Dermis blood vessel endothelial cell (primary cell): ENCODE measurements at places on chromosomes 11 and 22.

GRCh38 chr11:3655547-3655946 is 10.6 kb downstream of the ART1 start:
- no peak for DNase-seq

- no peak for DNase-seq
These were observed 24.1 kb upstream of the POU2AF1 start for GRCh38 chr11:111403051-111403726.

GRCh38 chr11:1982873-1983600 is 14.6 kb downstream of the H19 start:
- DNase-seq = no peak

DNA sequence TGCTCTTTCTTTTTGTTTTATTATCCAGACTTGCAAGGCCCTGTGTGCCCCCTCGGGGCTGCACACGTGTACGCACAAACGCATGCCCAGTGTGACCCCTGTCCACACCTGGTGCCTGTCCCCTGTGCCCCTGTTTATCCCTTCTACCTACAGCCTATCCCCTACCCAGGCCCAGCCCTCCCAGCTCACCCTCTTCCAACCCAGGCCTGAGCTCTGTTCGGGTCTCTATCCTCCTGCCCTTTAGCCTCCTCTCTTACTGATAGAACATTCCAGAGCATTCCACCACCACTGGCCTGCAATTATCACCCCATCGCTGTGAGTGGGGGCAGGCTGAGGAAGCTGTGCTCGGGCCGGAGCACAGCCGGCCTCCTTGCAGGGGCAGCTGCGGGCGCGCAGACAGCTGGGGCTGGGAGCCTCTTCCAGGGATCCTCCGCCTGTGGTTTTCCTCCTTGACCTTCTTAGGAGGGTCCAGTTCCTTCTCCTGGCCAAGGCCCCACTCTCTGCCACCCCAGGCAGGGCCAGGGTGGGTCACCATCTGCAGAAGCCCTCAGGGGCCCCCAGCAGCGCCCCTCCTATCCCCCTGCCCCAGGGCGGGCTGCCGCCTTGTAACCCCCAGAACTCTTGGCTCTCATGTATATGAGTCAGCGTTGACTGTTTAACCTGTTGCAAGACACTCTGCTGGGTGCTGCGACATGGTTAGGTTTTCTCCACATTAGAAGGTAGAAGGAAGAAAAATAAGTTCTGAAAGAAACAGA is 41.8 kb upstream of the KCNQ1OT1 start:
- DNase-seq = no peak

- no peak for DNase-seq
These were observed at the start of gene IFITM10 for GRCh38 chr11:1750481-1750839. Gene IFITM10 (minus strand): TSS chr11:1750595. CDS start chr11:1750442, 153 bp downstream.

DNA sequence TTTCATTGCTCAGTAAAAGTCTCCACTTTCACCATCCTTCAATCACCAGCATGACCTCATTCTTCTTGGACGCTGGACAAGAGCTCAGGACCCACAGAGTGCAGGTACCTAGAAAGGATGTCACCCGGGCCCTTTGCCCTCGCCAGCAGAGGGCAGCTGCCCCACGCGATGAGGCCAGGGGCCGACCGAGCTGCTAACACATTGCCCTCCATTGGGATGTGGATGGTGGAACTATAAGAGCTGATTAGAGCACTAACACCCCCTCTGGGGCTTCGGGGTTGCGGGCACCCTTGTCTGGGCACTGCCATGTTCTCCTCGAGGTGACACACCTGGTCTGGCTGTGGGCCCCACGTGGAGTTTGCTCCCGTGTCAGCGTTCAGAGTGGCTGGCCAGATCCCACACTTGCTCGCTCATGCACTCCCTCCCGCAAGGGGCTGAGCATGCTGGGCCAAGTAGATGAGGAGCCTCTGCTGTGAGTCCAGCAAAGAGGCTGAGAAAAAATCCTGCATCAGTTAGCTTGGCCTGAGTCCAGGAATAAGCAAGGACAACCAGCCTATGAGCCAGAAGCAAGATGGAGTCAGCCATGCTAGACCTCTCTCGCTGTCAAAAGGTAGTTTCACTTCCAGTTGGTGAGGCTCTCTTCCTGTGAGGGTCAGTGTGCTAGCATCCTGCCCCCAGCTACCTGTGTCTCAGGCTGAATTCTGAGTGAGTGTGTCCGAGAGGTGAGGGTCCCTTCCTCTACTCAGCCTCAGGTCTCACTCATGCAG is 9.8 kb downstream of the KRTAP5-6 start:
- DNase-seq = no peak

DNA sequence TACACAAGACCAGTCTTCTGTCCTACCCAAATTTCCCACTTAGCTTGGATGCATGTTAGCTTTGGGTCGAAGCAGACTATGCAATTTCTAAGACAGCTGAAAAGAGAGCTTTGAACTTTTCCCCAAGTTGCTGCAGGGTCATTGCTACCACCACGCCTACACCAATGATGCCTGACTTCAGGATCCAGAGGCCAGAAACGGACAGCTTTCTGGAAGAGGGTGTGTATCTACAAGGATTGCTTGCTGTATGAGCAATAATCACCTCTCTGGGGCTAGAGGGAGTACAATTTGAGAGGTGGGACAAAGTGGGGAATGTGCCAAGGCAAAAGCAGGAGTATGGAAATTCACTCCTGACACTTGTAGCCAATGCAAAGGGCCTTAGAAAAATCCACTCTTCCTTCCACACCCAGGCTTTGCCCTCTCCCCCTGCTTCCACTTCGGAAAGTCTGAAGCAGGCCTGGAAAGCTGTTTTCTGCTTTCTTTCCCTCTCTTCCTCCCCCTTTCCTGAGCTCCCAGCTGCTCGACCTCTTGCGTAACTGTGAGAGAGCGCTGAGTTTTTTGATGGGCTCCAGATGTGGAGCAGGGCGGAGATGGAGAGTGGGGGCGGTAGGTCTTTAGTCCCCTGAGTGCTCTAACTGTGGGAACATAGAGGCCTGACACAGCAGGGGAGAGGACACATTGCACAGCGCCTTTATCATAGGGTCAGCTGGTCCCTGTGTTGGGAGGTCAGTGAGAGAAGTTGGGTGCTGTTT is 2.1 kb upstream of the PHLDB1 start:
- DNase-seq = no peak

DNA sequence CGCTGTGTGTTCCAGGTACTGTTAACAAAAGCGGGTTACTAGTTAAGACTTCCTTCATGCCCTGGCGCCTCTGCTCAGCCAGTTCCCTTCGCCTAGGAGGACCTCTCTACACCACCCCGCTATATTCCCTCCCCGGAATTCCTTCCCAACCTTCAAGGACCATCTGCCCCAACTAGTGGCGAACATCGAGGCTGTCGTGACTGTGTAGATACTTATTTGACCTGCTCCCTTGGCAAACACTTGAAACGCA is 450 bp upstream of the BCL2L13 start:
- no peak for DNase-seq

- DNase-seq = no peak
These were observed 61.7 kb downstream of the LARGE2 start for GRCh38 chr11:45984192-45984591.

GRCh38 chr11:80155412-80156017 is 714.7 kb upstream of the TENM4 start:
- peak; percentile 1 for DNase-seq

DNA sequence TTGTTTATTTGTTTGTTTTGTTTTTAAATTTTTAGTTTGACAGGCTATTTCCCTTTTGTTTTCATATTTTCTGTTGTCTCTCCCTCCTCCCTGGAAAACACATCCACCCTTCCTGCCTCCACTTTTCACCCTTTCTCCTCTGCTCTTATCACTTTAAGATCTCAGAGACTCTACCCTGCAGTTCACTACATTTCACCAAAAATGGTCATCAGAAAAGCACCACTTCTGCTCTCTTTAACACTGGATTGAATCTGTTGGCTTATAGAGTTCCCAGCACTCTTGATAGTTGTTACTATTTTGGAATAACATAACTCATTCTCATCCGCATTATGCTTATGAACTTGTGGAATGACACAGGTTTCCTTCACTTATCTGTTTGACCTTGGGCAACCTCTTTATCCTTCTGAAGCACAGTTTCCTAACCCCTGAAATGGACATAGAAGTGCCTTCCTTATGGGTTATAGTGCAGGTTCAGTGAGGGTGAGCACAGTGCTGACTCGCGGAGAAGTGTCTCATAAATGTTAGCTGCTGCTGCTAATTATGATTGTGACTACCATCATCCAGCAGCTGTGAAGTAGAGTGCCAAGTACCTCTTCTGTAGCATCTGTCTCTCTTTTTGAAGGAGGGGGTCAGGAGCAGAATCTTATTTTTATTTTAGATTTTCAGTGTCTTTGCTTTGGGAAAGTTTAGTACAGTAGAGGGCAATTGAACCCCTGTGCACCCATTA is 15.0 kb downstream of the TEAD1 start:
- DNase-seq = no peak

GRCh38 chr11:46202696-46203391 is 74.6 kb upstream of the CREB3L1 start:
- DNase-seq = no peak

- DNase-seq = no peak
These were observed 13.8 kb downstream of the LTO1 start for GRCh38 chr11:69661413-69661715.
